ENCODE measurements at places on chromosomes 6 and 20.
A peak's percentile ranks its signal among the peaks of the same experiment; 100 is the strongest.

GRCh38 chr6:167350731-167351655 is 26.1 kb downstream of the TTLL2 start:
- peak; percentile 69 for DNase-seq

DNA sequence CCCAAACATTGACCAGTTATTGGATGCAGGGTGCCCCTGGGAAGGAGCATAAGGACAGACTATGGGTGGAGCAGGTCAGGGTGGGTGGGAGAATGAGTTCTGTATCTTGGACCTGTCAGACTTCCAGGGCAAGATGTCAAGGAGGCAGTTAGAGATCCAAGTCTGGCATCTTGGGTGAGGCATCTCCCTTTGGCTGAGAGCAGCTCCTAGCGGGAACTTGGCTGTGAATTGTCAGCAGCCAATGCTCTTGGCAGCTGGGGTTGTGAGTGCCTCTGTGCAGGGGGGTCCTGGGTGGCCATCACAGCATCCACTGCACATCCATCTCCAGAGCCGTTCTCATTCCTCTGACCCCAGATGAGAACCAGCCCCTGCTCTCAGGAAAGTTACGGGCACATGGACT is 117.0 kb upstream of the MYL9 start:
- DNase-seq = no peak

DNA sequence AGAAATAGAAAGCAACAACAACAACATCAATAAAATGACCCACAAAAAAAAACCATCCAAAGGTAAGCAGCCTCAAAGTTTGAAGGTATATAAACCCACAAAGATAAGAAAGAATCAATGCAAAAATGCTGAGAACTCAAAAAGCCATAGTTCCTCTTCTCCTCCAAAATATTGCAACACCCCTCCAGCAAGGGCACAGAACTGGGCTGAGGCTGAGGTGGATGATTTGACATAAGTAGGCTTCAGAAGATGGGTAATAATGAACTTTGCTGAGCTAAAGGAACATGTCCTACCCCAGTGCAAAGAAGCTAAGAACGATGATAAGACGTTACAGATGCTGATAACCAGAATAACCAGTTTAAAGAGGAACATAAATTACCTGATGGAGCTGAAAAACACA is 188.8 kb upstream of the BTBD3 start:
- DNase-seq = no peak

DNA sequence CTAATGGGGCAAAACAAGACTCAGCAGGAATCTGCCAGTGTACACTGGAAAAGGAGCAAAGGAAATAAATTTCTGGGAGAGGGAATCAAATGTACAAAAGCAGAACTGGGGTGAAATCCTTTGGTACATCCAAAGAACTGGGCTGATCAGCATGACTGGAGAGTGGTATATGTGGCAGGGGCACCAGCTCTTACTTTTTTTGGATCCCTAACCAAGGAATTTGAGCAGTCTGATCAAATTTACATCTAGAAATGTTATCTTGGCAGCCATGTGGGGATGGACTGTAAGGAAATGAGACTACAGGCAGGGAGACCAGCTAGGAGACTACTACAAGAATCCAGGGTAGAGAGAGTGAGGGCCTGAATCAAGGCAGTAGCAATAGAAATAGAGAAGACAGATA is 1.2 kb upstream of the ZSCAN31 start:
- no peak for DNase-seq

DNA sequence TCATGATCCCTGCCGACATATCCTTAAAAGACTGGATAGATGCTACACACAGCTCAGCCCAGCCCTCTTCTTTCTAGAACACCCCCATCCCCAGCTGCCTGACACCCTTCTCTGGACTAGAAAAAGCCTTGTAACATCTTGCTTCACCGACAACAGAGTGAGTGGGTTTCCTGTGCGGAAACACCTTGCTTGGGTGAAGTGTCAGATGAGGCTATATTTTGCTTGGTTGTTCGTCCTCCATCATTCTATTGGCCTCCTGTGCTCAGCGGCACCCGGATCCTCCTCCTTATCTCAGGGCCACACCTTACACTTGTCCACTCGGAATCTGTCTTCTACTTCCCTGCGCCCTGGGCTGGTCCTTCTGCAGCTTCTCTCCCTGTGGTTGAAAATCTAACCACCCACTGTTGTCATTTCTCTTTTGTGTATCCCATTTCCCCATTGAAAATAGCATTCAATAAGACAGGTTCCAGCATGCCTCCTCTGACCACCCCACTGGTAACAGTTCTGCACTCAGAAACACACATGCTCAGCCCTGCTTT is 101.3 kb upstream of the MLN start:
- peak; percentile 21 for DNase-seq

- no peak for DNase-seq
Observed at GRCh38 chr20:19945732-19946670, 71.2 kb upstream of the NAA20 start.

- DNase-seq = no peak
Observed at GRCh38 chr6:2021713-2022125, 223.7 kb downstream of the GMDS start.

- no peak for DNase-seq
Observed at GRCh38 chr20:25543068-25543467, 42.3 kb downstream of the NINL start.

DNA sequence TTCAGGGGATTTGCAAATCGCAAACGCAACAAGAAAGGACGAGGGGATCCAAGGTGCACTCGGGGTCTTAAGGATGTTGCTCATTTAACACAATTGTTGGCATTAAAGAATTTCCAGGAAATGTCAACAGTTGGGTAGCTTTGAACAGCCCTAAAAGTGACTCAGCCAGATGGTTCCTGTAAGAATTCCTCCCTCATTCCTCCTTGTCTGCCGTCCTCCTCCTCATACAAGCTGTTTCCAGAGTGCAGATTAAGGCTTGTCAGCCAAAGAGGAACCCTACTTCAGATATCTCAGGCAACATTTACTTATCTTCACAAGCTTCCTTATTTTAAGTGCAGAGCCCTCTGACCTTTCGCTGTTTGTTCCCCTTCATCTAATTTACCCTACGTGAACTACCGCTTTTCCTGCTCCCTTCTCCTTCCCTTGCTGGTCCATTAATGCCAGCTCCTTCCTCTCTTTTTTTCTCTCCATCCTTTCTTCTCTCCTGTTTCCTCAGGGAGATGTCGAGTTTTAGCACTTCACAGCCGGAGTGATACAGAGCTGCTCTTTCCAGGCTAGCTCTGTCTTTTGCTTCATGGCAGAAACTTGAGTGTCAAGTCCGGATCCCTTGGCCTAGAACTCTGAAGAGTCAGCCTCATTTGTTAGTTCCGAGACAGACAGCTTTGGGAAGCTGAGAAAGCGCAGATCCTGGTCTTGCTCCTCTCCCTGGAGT is 26.1 kb upstream of the TBC1D7 start:
- DNase-seq = no peak

- DNase-seq = no peak
Observed at GRCh38 chr6:1915226-1915625, 305.5 kb downstream of the FOXC1 start.

- no peak for DNase-seq
Observed at GRCh38 chr20:17786221-17786718, 86.5 kb downstream of the BANF2 start.

GRCh38 chr20:63176034-63176426 is 39.9 kb downstream of the YTHDF1 start:
- no peak for DNase-seq

GRCh38 chr6:150260931-150261330 is 107.9 kb upstream of the IYD start:
- no peak for DNase-seq

GRCh38 chr6:70663881-70664466 is 3.7 kb upstream of the SMAP1 start:
- no peak for DNase-seq

GRCh38 chr6:29502597-29502996 is 14.8 kb upstream of the MAS1L start:
- DNase-seq = no peak

DNA sequence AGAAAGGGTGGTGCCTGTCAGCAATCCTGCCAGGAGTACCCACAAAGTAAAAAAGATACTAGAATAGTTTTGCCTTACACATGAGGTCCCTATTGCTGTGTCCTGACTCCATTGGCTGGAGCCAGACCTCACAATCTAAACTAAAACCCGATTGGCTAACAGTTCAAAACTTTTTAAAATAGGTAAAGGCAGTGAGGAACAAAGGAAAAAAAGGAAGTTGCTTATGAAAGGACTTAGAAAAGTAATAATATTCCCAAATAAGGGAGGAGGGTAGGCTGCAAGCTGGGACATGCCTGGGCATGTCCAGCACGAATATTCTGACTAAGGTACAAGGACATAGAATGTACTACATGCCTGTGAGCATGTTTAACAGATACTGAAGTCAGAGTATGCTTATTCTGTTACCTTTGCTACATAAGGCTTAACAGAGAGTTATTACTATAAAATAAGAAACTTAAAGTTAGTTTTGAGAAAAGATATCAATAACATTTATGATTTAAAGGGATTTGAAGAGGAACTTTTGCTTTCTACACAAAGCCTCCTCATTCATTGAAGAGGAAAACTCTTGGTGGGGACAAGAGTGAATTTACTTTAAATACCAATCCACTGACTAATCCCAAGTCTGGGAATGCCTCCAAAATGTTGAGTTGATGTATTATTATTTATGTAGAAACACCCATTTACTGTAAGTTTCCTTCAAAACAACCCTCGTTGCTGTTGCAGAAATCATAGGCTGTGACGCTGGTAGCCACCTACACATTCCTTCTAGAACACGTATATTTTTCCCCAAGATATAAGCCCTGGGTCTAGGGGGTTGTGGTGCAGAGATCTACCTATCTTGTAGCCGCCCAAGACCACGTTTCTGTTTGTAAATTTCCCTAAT is 8.2 kb upstream of the MTHFD1L start:
- no peak for DNase-seq

- peak; percentile 15 for DNase-seq
Observed at GRCh38 chr20:38842558-38842981, 37.1 kb downstream of the PPP1R16B start.

- no peak for DNase-seq
Observed at GRCh38 chr6:18343741-18344140, 43.4 kb upstream of the RNF144B start.

DNA sequence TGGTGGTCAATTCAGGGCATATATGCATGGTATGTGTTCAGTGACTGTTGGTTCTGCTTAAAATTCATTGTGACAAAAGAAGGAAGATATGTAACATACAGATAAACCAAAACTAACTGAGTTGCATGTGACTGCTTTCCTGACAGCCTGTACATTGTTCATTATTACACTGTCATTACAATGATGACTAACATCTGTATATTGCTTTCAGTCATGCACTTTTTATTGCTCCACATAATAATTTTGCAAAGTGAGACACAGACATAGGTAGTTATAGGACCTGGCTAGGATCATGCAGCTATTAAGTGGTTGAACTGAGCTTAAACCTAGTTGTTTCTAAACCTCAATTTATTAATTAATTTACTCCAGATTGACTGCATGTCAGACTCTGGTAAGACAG is 703.2 kb downstream of the HDGFL1 start:
- no peak for DNase-seq

GRCh38 chr6:36757206-36757605 is 59.6 kb downstream of the RAB44 start:
- DNase-seq = no peak

DNA sequence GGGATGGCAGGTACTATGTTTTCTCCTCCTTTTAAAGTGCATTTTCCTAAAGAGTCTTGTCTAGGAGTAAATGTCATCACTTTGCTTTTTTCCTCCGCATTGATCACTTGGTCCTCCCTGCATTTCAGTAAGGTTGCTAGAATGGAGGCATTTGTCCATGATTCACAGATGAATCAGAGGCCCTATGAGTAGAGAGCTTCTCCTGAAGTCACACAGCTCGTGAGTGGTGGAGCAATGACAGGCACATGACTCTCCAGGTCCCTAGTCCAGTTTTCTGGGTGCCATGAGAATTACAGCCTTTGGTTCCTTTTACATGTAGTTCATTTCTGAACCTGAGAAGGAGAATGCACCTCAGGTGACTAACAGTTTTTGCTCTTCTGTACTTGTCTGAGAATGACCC is 50.5 kb downstream of the HLA-A start:
- DNase-seq = no peak

DNA sequence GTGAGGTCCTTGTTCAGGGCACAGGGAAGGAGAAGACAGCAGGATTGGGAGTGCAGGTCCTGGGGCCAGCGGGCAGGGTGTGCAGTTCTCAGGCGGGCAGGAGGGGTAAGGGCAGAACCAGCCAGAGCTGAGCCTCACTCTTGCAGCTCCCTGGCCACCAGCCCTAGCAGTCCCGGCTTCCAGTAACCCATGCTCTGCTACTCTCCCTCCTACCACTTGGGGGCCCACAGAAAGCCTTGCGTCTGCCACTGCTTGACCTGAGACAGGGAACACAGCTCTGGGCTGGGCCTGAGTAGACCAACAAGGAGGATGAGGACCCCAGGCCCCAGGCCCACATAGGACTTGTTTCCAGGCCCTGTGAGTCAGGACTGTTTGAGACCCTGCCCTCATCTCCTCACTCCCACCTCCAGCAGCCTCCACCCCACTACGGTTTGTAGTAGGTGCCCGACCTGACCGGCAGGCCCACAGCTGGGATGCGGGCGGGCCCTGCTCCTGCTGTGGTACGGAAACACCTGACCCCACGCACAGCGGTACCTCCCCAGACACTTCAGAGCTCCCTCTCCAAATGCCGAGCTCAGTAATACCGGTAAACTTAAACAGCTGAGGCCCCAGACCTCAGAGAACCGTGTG is 39.2 kb downstream of the KCNK5 start:
- no peak for DNase-seq

- no peak for DNase-seq
Observed at GRCh38 chr20:15895560-15896084, 677.6 kb downstream of the KIF16B start.

- no peak for DNase-seq
Observed at GRCh38 chr20:4750381-4750780, 28.7 kb downstream of the PRND start.

DNA sequence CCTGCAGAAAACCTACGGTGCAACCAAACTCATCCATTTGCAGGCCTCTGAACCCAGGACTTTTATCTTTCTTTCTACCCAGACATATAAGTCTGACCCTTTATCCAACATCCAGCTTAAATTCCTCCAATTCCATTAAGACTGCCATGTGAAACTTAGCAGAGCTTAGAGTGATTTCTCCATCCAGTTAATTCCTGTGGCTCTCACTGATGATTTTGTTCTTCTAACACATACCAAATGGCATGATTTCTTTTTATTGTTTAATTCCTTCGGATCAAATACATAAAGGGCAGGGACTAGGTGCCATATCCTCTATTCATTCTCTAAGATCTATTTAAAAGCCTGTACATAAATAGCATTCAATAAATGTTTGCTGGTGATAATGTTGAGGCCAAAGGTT is 92.9 kb downstream of the TASP1 start:
- DNase-seq = no peak

GRCh38 chr6:51892750-51893149 is 194.7 kb downstream of the PKHD1 start:
- no peak for DNase-seq

- no peak for DNase-seq
Observed at GRCh38 chr20:58712806-58713731, 20.5 kb downstream of the NPEPL1 start.

DNA sequence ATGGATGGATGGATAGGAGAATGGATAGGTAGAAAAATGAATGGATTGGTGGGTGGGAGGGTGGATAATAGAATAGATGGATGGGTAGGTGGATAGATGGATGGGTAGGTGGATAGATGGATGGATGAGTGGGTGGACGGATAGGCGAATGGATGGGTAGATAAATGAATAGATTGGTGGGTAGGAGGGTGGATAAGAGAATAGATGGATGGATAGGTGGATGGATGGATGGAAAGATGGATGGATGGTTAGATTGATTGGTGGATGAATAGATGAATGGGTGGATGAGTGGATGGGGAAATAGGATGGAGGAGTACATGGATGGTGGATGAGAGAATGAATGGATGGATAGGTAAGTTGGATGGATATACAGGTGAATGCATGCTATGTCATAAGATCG is 110.5 kb downstream of the CEBPB start:
- no peak for DNase-seq
